Lung microvascular endothelial cell (primary cell): ENCODE measurements at places on chromosomes 7 and 10.
A peak's percentile ranks its signal among the peaks of the same experiment; 100 is the strongest.

- DNase-seq, result no peak
These were observed 22.2 kb upstream of the PODXL start for GRCh38 chr7:131578602-131579001.

- DNase-seq, result peak; percentile 43
These were observed 63.3 kb upstream of the CHST15 start for GRCh38 chr10:124156524-124157260.

DNA sequence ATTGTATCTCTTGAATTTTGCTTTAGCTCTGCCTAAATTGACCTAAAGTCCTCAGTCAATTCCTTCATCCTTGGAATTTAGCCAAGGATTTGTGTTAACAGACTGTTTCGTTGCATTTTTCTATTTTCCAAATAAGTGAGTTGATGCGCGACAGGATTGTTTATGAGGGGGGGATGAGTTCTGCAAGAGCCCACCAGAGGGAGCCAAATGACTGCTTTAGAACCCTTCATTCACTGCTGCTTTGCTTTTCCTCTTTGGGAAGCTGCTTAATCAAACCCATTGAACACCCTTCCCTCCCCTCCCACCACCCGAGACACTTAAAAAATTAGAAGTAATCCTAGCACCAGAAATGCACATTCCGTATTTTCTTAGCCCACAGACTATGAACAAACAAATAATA is 33.7 kb upstream of the PTF1A start:
- DNase-seq, result peak; percentile 67

GRCh38 chr7:15609287-15609686 is 47.5 kb upstream of the AGMO start:
- no peak for DNase-seq

- no peak for DNase-seq
These were observed 23.6 kb upstream of the PPIA start for GRCh38 chr7:44772867-44773266.

DNA sequence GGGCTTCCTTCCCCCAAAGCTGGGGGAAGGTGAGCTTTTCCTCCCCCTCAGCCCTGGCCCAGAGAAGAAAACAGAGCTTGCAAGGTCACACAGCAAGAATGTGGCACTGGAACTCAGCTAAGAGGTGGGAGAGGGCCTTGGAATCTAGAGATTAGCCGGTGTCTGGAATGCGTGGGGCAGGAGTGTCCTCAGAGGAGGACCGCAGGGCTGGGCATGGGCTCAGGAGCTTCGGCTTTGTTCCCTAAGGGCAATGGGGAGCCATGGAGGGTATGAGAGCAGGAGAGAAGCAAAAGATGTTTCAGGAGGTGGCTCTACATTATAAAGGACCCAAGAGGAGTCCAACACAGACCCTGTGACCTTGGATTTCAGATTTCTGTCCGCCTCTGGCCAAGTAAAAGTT is 127.2 kb upstream of the TNRC18 start:
- no peak for DNase-seq

DNA sequence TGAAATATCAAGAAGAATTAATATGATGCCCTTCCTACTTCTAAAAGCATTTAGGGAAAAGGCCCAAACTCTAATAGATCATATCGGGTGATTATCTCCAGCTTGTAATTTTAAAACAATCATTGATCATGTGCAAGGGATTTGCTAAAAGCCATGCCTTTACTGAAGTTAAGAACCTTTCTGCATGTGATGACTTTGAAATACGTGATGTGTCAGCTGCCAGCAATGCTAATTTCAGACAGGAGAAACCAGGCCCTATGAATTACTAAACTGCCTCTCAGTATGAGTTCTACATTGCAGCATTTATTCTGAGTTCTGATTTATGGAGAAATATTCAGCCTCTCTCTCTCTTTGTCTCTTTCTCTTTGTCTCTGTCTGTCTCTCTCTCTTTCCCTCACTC is 203.6 kb upstream of the AKR1E2 start:
- DNase-seq, result no peak

DNA sequence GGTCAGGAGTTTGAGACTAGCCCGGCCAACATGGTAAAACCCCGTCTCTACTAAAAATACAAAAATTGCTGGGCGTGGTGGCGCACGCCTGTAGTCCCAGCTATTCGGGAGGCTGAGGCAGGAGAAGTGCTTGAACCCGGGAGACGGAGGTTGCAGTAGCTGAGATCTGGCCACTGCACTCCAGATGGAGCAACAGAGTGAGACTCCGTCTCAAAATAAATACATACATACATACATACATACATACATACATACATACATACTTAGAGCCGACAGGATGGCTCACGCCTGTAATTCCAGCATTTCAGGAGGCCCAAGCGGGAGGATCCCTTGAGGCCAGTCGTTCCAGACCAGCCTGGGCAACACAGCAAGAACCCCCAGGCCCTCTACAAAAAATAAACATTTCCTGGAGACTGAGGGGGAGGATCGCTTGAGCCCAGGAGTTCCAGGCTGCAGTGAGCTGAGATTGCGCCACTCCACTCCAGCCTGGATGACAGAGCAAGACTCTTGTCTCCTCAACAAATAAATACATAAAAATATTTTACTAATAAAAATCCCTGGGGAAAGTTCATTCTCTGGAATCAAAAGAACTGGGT is 90.9 kb upstream of the TNRC18 start:
- DNase-seq, result no peak

GRCh38 chr10:69855346-69856111 is 53.8 kb downstream of the COL13A1 start:
- DNase-seq, result no peak

DNA sequence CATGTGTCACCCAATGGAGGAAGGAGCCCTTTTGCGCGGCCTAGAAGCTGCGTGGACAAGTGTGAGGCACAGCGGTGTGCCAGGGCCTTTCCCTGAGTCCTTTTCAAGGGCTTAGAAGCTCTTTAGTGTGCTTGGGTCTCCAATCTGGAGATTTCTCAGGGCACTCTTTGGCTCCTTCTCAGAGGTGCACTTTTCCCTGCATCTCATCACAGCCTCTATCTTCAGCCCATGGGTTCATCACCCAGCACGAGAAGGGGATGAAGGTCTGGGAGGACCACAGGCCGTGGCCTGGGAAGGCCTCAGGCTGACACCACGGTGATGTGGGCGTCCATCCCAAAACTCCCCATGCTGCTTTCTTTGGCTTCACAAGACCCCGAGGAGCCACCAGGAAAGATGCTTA is 233.4 kb downstream of the TEX36 start:
- no peak for DNase-seq

GRCh38 chr7:130959743-130960207 is 225.8 kb upstream of the KLF14 start:
- DNase-seq, result peak; percentile 71

DNA sequence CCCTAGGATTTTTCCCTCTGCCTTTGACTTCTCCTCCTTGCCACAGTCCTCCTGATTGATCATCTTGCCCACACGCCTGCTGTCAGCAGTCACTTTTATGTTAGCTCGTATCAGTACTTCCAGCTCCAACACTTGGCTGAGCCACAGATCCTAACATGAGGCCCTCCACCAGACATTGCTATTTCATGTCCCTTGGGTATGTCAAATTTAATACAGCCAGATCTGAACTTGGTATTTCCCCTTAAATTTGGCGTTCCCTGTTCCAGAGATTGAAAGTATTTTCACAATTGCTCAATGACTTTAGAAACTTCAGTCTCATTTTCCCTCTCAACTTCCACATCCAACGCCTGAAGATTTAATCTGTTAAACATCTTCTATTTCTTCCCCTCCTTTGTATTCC is 140.4 kb downstream of the RNLS start:
- no peak for DNase-seq

DNA sequence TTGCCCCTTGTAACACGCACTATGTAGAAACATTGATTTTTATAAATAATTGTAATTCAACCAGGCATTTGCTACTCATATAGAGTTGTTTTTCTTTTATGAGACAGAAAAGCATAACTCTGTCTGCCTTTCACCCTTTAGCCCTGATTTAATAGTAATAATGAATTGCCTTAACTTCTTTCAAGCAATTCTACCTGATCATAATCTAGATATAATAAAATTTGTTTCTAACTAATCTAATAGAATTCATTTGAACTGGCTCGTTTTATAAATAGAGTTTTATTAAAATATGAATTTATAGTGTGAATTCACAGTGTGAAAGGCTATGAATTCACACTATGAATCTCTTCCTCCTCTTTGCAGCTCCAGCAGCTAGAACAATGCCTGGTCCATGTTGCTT is 184.1 kb upstream of the PTN start:
- no peak for DNase-seq
